ENCODE measurements at places on chromosomes 1 and 21.

DNA sequence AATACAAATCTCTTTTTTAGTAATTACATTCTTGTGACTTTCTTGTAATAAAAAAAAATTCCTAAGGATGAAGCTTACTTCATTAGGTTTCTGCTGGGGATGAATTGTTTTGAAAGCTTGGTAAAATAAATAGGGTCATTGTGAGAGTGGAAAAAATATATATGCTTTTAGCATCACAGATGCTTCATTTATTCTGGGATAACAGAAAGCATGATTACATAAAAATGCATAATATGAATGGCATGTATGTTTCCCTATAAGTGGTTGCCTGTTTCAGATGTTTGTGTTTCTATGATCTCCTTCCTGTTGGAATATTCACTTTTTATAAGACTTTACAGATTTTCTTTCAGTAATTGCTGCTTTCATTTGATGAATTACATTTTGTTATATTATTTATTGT is 42.3 kb downstream of the HMCN1 start:
- peak; percentile 66 for DNase-seq

- no peak for DNase-seq
Measured at GRCh38 chr1:43011020-43011419, 52.4 kb upstream of the SLC2A1 start.

- peak; percentile 11 for DNase-seq
Measured at GRCh38 chr1:43557744-43558245, 27.1 kb downstream of the PTPRF start.

DNA sequence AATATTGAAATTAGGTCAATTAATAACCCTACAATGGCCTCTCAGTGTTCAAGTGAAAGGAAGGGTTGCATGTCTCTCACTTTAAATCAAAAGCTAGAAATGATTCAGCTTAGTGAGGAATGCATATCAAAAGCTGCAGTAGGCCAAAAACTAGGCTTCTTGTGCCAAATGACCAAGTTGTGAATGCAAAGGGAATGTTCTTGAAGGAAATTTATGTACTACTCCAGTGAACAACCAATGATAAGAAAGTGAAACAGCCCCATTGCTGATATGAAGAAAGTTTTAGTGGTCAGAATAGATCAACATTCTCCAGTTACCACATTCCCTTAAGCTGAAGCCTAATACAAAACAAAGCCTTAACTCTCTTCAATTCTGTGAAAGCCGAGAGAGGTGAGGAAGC is 10.0 kb downstream of the MAEL start:
- no peak for DNase-seq

- DNase-seq = no peak
Measured at GRCh38 chr1:104018922-104019674, 269.4 kb downstream of the AMY1C start.

- DNase-seq = no peak
Measured at GRCh38 chr1:62088439-62088838, 106.2 kb upstream of the L1TD1 start.

GRCh38 chr1:172484252-172484651 is 40.4 kb upstream of the PIGC start:
- no peak for DNase-seq

Measured in fibroblast of skin of right biceps (primary cell).